ENCODE measurements at places on chromosomes 3 and 15.

DNA sequence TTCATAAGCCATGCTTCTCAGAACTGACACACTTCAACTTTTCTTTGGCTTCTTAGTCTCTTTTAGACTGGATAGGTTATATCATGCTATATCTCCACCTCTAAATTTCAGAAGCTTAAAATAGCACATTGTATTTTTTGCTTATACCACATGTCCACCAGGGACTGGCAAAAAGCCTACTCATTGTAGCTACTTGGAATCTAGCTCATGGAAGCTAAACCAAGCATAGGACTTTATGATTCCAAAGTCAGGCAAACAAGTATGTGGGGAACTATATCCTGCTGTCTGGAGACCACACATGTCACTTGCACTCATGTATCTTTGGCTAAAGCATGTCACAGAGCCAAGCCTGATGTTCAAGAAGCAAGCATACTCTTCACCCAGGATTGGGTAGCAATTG lies 245.0 kb upstream of the RASGRP1 start:
- no peak for DNase-seq

- no peak for DNase-seq
Observed at GRCh38 chr15:60772395-60773120, 293.6 kb upstream of the ICE2 start.

DNA sequence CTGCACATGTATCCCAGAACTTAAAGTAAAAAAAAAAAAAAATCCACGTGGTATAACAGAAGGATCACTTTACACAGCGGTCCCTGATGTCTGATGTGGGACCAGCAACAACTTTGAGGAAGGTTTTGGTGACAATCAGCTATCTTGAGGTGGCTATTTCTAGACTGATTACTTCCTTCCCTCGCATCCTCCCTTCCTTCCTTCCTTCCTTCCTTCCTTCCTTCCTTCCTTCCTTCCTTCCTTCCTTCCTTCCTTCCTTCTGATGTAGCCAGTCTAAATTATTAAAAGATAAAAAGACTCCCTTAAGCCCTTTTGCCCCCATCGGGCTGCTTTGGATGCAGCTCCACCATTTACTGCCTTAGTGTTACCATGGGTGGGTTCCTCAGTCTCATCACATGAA lies 14.9 kb downstream of the SORD start:
- no peak for DNase-seq

DNA sequence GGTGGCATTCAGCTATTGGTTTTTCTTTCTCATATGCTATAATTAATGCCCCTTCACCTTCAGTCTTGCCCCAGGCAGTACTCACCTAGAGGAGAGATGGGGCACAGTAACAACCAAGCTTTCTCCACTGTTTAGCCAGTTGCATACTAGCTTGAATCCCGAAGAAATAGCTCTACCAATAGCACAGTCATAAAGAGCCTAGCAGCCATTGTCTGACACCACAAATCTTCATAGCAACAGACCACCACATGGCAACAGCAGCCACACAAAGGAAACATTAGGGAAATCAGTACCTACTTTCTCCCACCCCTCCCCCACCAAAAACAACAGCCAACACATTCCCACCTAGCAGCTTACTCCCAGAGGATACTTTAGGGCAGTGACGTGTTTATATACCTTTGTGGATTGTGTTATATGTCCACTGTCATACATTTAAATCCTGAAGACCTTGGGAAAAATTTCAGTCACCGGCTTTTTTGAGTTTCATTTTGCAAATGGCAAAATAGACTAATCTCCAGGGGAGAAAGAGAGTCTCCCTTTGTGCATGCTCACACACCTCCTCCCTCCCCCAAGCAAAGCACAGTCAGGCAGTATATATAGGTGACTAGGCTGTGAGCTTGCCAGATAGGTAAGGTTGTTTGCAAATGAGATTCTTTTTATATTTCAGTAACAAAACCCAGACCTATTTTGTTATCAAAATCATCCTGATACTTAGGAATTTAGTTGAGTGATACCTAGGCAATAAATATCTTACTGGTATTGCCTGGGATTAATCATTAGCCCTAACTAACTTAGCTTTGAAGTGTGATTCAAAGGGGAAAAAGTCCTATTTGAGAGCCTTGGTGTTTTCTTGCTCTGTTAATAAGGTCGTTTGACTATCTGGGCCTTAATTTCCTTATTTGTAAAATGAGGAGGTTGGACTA lies 140.6 kb downstream of the RBPMS2 start:
- peak; percentile 42 for DNase-seq

DNA sequence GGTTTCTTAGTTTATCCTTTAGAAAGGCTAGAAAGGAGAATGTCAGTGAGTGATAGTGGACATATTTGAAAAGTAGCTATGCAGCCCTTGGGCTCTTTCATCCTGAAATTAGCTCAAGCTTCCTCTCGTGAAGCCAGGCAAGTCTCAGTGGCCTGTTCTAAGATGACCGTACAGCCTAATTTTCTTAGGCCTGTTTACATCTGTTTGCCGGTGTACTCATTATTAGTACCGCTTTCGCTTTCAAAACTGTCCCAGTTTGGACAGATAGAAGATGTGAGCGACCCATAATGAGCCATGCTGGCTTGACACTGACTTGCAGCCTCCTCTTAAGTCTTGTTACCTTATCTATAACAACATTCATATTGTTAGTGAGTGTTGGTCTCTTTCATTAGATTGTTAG lies 5.7 kb upstream of the ARL14 start:
- DNase-seq: no peak

DNA sequence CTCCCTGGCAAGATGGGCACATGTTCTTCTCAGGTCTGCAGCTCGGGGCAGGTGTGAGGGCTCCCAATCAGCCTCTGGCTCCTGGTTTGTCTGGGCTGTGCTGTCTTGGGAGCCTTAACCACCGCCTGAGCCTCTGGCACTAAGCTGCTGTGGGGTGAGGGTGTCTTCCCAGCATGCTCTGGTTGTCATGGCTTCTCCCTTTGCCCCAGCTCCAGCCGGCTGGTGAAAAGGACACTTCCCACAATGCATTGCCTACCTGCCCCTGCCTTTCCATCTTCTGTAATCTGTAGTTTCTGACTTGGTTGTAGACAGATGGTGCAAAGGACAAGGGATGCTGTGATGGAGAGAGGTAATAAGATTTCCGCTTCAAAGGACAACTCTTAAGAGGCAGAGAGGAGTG lies 295.3 kb downstream of the TLE3 start:
- no peak for DNase-seq

DNA sequence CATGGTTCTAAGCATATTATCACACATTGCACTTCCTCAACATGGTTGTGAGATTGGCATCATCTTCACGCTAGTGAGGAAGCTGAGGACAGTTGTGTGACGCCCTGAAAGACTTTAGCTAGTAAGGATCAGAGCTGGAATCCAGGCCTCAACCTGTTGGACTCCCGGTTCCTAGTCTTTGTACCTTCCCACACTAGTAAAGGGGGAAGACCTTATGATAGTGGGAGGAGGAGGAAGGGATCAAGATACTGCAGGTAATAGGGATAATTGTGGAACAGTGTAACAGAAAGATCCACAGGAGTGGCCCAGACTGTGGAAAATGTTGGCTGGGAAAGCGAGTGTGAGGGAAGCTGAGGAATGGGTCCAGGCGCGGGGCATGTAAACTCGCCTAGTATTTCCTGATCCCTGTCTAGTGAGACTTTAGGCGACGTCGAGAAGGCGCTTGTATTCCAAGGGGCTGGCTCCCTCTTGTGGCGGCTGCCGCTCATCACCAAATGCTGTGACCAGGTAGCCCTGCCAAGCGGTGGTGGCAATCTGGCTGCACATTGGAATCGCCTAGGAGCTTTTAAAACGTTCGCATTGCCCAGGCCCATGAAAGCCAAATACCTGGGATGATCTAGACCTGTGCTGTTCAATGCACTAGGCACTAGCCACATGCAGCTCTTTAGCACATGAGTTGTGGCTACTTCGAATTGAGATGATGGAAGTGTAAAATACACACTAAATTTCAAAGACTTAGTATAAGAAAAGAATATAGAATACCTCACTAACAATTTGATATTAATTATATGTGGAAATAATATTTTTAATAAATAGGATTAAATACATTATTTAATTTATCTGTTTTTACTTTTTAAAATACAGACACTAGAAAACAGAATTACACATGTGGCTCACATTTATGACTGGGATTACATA lies 38.8 kb upstream of the CLDN18 start:
- peak; percentile 29 for DNase-seq

DNA sequence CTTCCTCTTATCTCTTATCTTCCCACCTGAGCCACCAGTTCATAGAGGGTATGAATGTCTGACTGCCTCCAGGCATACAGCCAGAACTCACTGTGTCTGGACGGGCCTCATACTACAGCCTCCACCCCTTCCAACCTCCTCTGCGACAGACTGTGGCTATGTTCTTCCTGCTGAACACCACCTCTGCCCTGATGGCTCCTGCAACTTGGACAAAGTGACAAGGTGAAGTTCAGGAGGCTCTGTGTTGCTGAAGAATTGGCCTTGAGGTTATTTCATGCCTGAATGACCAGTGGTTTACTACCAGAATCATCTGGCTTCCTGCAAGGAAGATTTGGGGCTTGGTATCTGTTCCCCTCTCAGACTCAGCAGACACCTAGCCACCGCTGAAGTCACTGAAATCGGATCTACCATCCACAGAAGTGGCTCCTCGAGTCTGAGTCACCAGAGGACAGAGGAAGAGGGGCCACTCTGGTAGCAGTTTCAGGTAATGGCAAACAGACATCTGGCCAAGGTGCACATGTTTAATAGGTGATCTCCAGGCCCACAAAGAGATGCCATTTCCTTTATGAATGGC lies 14.2 kb upstream of the ULK3 start:
- DNase-seq: no peak

DNA sequence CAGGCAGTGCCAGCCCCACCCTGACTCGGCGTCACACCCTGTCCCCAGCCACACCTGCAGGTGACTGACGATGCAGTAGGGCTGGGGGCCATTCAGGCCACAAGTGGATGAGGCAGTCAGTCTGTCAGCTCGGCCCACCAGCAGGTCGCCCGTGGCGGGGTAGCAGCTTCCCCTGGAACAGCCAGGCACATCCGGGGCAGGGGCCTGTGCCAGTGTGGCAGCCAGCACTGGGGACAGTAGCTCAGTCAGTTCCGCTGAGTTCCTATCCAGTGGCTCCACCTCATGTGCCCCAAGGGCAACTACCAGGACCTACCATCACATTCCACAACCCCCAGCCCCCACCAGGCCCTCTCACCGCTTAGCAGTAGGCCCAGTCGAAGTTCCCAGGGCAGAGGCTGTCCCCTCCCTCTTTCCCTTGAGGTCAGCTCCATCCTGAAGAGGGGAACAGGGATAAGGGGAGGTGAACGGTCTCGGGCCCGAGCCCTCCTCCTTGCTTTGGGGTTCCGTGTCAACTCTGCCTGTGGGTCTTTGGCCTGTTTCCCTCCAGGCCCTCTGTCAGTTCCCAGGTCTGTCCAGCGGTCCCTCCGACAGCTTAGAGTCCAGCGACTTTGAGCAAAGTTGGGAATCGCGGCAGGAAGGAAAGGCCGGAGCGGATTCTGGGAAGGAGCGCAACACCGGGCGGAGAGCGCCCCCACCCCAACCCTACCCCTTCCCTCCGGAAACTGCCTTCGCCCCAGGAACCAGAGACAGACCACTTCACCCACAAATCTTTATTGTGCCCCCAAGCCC lies at the start of gene LAMB2:
Gene LAMB2 (minus strand): TSS at position 614 of the 789 bp plus-strand sequence. CDS start 183 bp downstream, at position 431.
- DNase-seq: no peak

DNA sequence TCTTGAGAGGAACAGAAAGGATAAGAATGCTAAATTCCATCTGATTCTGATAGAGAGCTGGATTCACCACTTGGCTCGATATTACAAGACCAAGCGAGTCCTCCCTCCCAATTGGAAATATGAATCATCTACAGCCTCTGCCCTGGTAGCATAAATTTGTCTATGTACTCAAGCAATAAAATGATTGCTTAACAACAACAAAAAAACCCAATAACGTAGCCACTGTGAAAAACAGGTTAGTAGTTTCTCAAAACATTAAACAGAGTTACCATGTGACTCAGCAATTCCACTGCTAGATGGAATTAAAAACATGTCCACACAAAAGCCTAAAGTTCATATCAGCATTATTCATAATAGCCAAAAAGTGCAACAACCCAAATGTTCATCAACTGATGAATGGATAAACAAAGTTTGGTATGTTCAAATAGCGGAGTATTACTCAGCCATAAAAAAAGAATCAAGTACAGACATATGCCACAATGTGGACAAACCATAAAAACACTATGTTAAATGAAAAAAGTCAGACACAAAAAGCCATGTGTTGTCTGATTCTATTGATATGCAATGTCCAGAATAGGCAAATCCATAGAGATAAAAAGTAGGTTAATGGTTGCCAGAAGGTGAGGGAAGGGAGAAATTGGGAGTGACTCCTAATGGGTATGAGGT lies 16.8 kb downstream of the BCL2L10 start:
- no peak for DNase-seq

DNA sequence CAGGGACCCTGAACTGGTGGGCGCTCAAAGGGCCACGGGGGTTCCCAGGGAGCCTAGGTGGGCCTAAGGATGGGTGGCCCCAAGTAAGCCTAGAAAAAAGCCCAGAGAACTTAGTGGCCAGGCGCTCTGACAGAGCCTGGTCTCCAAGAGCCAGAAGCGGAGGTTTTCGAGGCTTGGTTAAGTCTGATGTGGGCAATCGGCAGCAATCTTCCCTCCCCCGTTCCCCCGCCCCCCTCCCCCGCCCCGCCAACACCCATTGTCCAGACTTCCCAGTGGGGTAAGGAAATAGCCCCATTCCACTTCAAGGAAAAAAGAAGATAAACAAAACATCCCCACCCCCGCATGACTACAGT lies 6.7 kb downstream of the EOMES start:
- no peak for DNase-seq

GRCh38 chr15:86328658-86329057 lies 249.0 kb downstream of the AGBL1 start:
- DNase-seq: no peak

GRCh38 chr15:72925661-72926060 lies 126.6 kb upstream of the NEO1 start:
- DNase-seq: no peak

DNA sequence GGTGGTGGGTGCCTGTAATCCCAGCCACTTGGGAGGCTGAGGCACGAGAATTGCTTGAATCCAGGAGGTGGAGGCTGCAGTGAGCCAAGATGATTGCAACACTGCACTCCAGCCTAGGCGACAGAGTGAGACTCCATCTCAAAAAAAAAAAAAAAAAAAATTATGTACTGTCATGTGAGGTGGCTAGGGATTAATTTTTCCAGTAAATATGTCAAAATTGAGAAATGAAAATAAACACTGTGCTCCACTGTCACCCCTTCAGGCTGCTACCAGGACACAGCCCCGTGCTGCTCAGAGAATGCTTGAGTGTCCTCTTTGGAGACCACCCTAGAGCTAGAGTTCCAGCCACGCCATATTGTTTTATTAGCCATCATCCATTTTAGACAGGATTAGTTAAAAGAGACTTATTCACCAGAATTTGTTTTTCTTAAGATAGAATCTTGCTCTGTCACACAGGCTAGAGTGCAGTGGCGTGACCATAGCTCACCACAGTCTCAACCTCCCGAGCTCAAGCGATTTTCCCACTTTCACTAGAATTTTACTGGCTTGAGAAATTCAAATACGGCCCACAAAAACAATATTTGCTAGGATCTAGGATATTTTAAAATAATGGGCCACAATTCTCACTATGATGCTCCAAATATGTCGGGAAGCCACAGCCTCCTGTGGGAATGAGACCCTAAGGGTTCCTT lies 642 bp downstream of the CD80 start:
- no peak for DNase-seq

GRCh38 chr15:75666823-75667501 lies 19.2 kb downstream of the SNX33 start:
- DNase-seq: no peak

- DNase-seq: no peak
Observed at GRCh38 chr3:24565656-24566055, 71.0 kb upstream of the THRB start.

GRCh38 chr3:55556619-55557537 lies 69.8 kb upstream of the WNT5A start:
- no peak for DNase-seq
